Stimulated activated CD4-positive, alpha-beta T cell treated with anti-CD3 and anti-CD28 coated beads, Interleukin-12 subunit alpha, Interleukin-12 subunit beta, amount 100 ng/mL, for 48 hours (primary cell): ENCODE measurements at places on chromosomes 5 and 9.

GRCh38 chr9:125758986-125759763, 12.0 kb downstream of the PBX3 start:
- no peak for DNase-seq

- no peak for DNase-seq
Measured at GRCh38 chr9:96420468-96421219, 2.5 kb upstream of the ZNF367 start.

DNA sequence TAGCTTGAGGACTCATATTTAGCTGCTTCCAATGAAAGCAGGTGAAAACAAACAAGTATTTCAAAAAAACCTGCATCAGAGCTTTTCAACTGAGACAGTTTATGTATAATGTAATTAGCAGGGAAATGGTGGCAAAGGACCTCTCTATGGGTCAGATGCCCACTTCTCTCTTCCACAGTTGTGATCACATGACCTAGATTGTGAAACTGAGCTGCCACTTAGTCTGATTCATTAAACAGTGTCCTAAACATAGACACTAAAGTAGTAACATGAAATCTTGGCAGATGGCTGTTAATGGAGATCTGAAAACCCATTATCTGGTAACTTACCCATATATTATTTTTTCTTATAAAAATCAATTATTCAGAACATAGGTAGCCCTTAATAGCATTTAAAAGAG, 663.6 kb upstream of the RIOK2 start:
- DNase-seq, result no peak

GRCh38 chr9:134043531-134043988, 18.3 kb downstream of the BRD3OS start:
- DNase-seq, result no peak

GRCh38 chr5:148730942-148731898, 76.9 kb upstream of the HTR4 start:
- peak; percentile 48 for DNase-seq

GRCh38 chr9:20988061-20988460, 43.4 kb downstream of the HACD4 start:
- DNase-seq, result no peak

DNA sequence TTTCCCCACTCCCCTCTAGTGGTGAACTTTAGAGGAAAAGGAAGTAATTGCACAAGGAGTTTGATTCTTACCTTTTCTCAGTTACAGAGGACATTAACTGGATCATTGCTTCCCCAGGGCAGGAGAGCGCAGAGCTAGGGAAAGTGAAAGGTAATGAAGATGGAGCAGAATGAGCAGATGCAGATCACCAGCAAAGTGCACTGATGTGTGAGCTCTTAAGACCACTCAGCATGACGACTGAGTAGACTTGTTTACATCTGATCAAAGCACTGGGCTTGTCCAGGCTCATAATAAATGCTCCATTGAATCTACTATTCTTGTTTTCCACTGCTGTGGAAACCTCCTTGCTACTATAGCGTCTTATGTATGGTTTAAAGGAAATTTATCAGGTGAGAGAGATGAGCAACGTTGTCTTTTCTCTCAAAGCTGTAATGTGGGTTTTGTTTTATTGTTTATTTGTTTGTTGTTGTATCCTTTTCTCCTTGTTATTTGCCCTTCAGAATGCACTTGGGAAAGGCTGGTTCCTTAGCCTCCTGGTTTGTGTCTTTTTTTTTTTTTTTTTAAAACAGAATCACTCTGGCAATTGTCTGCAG, 25.3 kb downstream of the SLC22A5 start:
- DNase-seq, result no peak

- no peak for DNase-seq
Measured at GRCh38 chr5:135955525-135955924, 742 bp upstream of the LECT2 start.

- DNase-seq, result no peak
Measured at GRCh38 chr9:2742214-2742613, 24.9 kb downstream of the KCNV2 start.

- DNase-seq, result no peak
Measured at GRCh38 chr5:169012450-169012849, 288.5 kb downstream of the SLIT3 start.

DNA sequence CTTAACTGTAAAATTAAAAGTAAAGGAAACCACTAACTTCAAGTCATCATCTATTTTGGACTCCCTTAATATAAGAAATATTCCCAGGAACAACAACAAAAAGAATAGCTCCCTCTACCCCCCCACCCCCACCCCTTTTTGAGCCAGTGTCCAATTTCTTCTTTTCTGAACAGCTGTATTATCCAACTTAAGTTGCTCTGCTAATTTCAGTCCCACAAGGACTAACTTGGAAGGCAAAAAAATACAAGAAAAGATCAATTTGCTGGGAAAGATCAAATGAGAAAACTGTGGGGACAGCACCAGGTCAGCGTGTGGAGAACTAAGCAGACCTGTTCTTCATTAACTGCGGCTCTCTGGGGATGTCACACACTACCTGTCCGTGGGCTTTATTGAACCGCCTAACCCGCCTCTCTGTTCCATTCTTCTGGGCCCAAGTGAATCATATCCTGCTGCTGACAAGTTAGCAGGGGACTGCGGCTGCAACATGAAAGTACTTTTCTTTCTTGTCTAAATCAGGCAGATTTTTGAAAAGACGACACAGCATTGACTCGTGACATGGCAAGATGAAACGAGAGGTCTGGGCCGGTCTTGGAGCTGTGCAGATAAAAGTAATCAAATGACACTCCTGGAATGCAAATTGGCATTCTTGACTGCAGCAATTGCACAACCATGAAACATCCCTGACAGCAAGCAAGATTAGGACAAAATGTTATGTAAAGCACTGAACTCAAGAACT, 2.7 kb downstream of the BNC2 start:
- no peak for DNase-seq

DNA sequence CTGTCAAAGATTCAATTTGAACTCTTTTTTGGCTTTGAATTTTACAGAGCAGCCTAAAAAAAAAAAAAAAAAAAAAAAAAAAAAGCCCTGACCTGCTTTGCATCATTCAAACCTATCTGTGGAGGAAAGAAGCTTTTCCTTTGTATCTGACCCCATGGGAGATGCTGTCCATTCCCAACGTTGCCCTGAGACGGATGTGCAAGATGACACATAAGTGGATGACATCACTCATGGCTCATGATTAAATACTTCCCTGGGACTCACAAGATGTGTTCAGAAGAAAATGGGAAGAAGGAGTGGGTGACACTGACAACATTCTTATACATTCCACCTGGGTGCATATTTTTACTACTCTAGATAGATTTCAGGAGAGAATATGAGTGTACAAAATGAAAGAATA, 245.7 kb upstream of the ELAVL2 start:
- DNase-seq, result no peak

GRCh38 chr5:68714810-68715209, 379.0 kb upstream of the SLC30A5 start:
- no peak for DNase-seq

- no peak for DNase-seq
Measured at GRCh38 chr5:178211095-178212048, 7.0 kb downstream of the HNRNPAB start.
